ENCODE measurements at places on chromosomes 13 and 19.

- no peak for DNase-seq
Observed at GRCh38 chr13:48492096-48492440, 40.8 kb downstream of the RCBTB2 start.

- no peak for DNase-seq
Observed at GRCh38 chr13:40975441-40975840, 43.7 kb downstream of the ELF1 start.

- DNase-seq, result no peak
Observed at GRCh38 chr13:27965343-27965739, 3.8 kb downstream of the CDX2 start.

DNA sequence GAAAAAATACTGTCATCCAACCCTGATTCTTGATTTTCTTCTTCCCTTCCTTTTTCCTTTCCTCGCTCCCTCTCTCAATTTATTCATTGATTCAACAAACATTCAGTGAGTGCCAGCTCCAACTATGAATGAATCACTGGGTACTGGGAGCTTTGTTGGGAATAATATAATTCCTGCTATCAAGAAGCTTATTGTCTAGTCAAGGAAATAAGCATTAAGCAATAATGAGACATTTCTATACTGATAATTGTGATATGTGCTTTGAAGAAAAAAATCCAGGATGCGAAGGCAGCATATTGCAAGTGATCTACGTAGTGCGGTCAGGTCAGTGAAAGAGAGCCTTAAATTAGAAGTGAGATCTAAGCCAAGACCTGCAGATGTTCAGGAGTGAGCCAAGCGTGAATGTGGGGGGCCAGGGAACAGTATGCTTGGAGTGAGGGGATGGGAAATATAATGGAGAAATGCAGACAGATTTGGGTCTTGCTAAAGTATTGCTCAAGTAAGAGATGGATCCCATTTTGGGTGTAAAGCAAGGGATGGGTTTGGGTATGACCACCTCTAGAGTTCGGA lies 253.5 kb downstream of the LHFPL6 start:
- DNase-seq, result no peak

GRCh38 chr13:48070942-48071341 lies 24.0 kb downstream of the MED4 start:
- DNase-seq, result no peak

DNA sequence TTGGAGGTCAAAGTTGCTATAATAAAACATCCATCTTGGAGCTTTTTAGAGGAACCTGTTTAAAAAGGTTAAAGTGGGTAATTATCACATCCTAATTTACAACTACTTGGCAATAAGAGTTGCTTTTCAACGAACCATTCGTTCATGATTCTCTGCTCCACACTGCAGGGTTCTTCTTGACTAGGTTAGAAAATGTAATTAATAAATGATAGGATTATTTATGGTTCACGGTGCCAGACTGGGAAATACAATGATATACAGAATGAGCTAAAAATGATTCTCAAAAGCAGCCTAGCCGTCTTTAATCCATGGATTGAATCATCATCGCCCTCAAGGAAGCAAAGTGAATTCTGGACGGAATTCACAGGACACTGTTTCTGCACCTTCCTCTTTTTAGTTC lies 291.2 kb downstream of the TEX29 start:
- no peak for DNase-seq

DNA sequence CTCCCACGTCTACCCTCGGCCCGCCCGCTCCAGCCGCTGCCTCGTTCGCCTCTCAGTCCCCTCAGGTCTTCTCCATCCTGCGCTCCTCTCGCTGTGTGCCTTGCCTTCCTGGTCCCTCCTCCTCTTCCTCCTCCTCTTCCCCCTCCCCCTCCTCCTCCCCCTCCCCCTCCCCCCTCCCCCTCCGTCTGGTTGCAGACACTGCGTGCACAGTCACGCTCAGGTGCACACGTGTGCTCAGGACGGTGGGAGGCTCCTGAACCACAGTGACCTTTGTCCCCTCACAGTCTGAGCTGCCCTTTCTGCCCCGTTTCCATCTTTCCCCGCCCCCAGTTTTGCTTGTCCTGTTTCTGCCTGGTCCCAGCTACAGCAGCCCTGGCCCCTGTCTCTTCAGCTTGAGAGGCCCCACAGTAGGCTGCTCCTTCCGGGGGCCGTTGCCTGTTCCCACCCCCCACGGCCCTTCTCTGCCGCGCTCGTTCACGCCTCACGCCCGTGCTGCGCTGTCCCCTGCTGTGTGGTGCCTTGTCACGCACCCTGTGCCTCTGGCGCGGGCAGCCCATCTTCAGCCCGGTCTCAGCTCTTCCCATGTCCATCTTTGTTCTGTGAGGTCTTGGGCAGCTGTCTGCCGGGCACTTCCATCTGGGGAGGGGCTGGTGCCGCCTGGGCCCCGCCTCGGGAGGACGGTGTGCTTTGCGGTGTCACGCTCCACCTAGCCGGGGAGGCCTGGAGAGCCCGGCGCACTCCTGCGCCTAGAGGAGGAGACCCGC lies 13.8 kb upstream of the RPS15 start:
- no peak for DNase-seq

- DNase-seq, result no peak
Observed at GRCh38 chr19:15241259-15241910, 9.1 kb upstream of the EPHX3 start.

DNA sequence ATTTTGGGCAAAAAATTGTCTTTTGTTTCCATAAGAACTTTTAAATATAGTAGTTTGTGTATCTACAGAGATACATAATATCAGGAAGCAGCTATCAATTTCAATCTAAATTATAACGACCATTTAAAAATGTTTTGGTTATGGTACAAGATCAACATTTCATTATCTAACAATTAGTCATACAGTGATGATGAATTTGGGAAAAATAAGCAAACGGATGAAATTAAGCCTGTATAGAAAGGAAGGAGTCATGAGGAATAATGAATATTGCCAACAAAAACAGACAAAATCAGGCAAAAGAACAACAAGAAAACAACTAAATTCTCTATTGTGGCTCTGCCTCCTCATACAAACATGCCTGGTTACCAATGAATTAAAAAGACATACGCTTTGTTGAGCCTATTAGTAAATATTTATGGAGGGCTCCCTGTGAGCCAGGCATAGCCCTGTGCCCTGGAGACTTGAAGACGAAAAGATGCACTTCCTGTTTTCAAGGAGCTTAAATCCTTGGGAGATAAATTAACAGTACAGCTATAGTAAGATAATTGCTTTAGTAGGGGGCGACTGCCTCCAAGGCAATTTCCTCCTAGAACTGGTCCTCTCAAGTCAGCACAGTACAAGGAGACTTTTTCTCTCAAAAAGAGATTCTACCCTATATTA lies 73.0 kb downstream of the NALCN start:
- no peak for DNase-seq

DNA sequence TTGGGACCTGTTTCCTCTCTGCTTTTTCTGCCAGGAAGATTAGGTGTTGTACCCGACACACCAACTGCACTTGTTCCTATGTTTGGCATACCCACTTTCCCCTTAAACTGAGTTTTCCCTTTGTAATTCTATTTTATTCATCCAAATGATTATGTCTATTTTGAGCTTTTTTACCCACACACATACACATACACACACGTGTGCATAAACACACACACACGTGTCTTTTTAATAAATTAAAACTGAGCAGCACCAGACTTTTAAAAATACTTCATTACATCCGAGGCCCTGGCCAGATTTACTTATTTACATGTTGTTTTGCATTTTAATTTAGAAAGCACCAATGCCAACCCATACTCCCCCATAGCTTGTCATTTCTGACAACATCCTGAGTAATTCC lies 350.0 kb downstream of the DNAJC15 start:
- no peak for DNase-seq

All from stimulated activated CD4-positive, alpha-beta T cell treated with anti-CD3 and anti-CD28 coated beads, Interleukin-12 subunit alpha, Interleukin-12 subunit beta, amount 100 ng/mL, for 24 hours (primary cell).